HepG2 (cell line): ENCODE measurements at places on chromosomes 5 and 9.
A peak's percentile ranks its signal among the peaks of the same experiment; 100 is the strongest.

DNA sequence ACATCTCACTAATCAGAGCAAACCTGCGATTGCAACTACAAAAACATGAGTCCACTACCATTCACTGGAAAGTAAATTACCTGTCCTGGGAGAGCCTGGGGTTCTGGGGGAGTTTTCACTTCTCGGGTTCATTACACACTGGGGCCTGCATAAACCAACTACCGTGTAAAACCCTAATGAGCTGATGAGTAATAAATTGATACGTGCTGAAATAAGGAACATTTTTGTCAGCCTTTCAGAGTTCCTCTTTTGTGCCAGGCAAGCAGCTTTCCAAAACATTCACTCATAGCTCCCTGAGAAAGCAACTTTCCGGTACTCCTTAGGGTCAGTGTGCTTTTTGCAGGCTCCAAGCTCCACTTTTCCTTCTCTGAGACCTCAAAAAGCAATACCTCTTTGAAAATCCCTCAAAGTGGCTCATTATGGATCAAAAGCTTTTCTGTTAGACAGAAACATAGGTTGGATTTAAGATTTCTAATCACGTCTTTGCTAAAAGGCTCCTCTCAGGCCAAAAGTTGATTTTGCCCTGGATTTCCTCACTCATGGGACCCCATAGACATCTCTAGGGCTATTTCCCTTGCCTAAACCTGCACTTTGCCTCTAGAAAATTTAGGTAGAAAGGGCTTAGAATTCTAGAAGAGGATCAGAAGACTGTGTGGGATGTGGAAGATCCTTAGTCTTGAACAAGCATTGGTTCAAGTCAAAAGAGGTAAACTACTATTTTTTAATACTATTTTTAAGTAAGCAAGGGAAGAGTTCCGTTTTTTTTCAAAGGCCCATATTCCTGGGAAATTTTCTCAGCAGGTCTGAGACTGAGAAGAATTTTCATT, 74.8 kb downstream of the ST8SIA4 start:
- no peak for DNase-seq

- DNase-seq, result no peak
These were observed 60.1 kb downstream of the GALNT12 start for GRCh38 chr9:98867429-98868168.

DNA sequence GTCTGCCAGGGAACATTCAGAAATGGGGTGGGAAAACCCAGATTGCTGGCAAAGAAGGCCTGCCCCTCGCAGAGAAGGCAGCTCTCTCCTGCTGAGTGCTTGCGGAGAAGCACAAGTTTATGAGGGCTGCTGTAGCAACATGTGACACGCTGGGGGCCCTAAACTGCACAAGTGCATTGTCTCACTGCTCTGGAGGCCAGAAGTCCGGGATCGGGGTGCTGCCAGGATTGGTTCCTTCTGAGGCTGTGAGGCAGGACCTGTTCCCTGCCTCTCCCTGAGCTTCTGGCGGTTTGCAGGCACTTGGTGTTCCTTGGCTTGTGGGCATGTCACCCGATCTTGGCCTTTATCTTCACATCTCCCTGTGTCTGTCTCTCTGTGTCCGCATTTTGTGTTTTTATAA, 75.6 kb upstream of the NEURL1B start:
- no peak for DNase-seq

- DNase-seq, result peak; percentile 28
These were observed 1.5 kb upstream of the TESK1 start for GRCh38 chr9:35603506-35603985.

DNA sequence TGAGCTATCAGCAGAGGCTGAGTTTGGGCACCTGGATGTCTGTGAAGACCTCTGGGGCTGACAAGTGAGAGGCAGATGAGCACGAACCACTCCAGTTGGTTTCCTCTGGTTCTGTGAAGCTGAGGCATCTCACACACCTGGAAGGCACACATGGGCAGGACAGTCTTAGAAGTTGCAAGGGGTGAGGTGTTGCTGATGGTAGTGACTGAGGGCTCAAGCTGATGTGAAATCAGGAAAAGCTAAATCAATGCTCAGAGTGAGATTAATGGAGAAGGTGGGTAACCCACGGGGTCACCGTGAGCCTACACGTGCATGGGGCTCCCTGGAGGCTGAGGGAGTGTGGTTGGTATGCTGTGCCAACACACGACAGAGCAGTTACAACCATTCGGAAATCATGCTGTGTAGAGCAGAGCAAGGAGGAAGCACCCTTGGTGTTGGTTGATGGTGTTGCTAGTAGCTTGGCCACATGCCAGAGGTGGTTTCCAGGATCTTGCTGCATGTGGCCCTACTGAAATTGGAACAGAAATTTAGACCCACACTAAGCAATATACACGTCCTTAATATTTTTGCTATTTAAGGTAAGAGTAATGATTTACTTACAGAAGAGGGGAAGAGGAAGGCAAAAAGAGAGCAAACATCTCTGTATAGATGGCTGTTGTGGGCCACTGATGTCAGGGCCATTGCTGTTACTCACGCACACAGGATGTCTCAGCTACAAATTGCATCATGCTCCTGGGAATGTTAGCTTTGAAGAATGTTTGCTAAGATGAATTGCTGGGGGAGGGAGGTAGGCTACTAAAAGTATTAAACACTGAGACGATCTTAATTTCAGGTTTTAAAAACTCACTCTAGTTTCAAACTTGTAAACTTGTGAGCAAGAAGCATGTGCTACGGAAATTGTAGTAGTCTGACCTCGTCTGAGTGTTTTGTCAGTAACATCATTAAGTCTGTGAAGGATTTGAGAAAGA, 170.5 kb downstream of the ARHGEF28 start:
- peak; percentile 66 for DNase-seq

DNA sequence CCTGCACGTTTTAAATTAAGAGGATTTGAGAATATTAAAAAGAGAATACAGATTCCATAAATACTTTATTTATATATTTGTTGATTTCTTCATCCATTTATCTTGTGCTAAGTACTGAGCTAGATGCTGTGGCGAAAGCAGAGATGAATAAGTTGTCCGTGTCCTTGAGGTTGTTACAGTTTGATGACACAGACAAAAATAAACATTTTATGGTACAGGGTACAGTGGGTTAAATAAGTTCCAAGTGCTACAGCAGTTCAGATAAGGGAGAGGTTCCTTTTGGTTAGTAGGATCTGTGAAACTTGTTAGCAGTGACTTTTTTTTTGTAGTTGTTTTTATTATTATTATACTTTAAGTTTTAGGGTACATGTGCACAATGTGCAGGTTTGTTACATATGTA, 50.2 kb downstream of the MACIR start:
- peak; percentile 18 for DNase-seq
